ENCODE measurements at places on chromosomes 12 and 14. TPM values are rescaled to one million over a fixed set of nuclear protein-coding genes. Genes with fewer than 3 reads are reported as not detected.
A peak's percentile ranks its signal among the peaks of the same experiment; 100 is the strongest.

Gene TOMM20L
- not detected for total RNA-seq

DNA sequence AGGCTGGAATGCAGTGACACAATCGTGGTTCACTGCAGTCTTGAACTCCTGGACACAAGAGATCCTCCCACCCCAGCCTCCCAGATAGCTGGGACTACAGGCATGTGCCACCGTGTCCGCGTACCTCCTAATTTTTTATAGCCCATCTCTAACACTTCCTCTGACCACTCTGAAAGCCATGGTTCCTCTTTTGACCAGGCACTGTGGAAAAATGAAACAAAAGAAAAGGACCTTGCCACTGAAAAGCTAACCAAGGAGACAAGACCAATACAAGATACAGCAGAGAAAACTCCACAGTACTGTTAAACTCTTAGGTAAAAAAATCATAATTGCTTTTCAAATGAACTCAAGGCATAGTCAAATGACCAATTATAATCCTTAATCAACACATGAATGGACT is 233.3 kb downstream of the NEDD1 start:
- DNase-seq: no peak

Gene CDKN3
- 99.2 TPM for total RNA-seq

- no peak for DNase-seq
These were observed 16.8 kb downstream of the C14orf132 start for GRCh38 chr14:96055753-96056508.

- no peak for DNase-seq
These were observed 217.5 kb downstream of the DPY19L2 start for GRCh38 chr12:63450816-63451215.

Gene PTPN11
- total RNA-seq: 145 TPM

Gene LTBP2
- total RNA-seq: 0.10 TPM

GRCh38 chr14:30569903-30570226 is 10.9 kb downstream of the G2E3 start:
- DNase-seq: no peak

GRCh38 chr12:1592444-1593173 is 1.8 kb downstream of the FBXL14 start:
- DNase-seq: peak; percentile 87

GRCh38 chr14:103630364-103631108 is 1.5 kb downstream of the KLC1 start:
- DNase-seq: no peak

Gene PRH2
- not detected for total RNA-seq

DNA sequence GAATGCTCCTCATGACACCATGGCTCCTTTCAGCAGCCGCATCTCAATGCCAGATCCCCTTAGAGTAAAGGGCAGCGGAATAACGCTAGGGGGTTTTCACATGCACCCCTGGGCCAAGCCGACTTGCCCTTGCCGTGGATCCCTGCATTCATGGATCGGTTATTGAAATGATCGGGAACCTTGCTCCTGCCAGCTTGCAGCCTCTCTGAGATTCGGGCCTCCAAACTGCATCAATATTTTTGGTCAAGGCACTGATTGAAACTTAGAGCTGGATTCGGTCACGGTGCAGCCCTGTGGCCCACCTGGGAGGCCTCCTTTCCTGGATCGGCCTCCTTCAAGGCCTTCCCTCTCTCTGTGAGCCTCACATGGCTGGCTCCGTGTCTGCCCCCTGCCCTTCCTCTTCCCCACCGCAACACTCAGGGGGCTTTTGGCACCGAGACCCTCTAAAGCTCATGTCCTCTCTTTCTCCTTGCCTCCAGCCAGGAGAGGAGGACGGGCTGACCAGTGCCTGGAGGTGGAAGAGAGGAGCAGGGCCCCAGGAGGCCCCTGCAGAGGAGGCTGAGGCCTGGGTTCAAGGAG is 1.8 kb downstream of the PTPN6 start:
- peak; percentile 44 for DNase-seq

Gene GNG2
- total RNA-seq: 146 TPM

DNA sequence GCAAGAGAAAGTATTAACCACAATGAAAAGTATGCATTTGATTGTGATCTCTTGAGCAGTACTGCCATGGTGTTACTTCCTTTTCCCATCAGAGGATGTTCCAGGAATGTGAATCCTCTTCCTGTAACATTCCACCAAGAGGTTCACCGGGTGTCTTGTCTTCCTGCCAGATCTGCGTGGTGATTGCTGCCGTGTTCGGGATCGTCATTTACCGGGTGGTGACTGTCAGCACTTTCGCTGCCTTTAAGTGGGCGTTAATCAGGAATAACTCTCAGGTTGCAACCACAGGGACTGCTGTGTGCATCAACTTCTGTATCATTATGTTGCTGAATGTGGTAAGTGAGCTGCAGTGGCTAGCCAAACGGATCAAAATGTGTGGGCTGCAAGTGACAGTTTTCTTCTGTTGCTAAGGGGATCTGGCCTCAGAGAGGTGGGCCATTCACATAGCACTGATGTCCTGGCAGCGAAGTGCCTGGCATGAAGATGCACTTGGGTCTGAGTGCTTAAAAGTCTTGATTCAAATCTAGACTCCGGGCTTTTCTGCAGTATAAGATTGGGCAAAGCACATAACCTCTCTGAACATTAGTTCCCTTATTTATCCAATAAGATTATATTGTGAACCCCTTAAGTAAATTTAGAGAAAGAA is 123.4 kb downstream of the SLC5A8 start:
- no peak for DNase-seq

- DNase-seq: no peak
These were observed 57.3 kb upstream of the ELK3 start for GRCh38 chr12:96136725-96137378.

DNA sequence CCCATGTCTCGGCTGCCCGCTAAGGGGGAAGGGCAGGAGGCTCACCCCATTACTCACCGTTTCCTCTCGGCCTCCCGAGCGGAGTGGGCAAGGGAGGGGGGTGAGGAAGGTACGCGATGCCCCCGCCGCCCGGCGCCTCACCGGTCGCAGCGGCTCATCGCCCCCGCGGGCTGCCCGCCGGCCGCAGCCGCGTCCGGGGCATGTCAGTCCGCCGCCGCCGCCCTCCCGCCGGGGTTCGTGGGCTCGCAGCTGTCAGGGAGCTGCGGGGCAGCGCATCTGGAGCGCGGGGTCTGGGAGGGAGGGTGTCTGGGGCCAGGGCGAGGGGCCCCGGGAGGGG is 461 bp downstream of the SLC8A3 start:
- peak; percentile 49 for DNase-seq

Gene ACOT4
- total RNA-seq: 3.2 TPM

DNA sequence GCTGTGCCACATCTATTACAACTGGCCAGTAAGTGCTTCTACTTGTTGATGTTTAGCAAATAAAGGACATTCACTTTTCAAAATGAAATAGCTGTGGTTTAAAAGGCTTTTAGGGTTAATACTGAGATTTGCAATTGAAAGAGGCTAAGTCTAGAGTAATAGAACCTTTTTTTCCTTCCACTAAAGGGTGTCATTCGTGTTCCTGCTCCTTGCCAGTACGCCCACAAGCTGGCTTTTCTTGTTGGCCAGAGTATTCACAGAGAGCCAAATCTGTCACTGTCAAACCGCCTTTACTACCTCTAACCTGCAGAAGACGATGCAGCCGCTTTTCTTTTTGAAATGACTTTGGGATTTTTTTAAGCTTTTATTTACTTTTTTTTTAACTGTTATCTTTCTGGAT is 33.6 kb downstream of the PIWIL1 start:
- DNase-seq: no peak

Gene PTPRB
- not detected for total RNA-seq

DNA sequence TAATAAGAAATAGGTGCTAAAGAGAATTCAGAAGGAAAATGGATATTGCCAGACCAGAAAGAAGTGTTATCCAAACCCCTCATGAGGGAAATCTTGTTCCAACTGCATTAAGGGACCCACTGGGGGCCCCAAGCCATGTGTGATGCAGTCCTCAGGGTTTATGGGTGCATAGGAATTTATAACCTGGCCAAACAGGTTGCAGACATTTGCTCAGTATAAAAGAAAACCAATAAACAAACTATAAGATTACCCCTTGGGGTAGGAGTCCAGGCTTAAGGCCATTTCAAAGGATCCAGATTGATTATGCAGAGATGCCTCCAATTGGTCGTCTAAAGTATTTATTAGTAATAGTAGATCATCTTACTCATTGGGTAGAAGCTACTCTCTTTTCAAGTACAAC is 240.9 kb upstream of the DIO3 start:
- DNase-seq: no peak

- no peak for DNase-seq
These were observed 44.1 kb downstream of the FGD4 start for GRCh38 chr12:32443491-32443890.

DNA sequence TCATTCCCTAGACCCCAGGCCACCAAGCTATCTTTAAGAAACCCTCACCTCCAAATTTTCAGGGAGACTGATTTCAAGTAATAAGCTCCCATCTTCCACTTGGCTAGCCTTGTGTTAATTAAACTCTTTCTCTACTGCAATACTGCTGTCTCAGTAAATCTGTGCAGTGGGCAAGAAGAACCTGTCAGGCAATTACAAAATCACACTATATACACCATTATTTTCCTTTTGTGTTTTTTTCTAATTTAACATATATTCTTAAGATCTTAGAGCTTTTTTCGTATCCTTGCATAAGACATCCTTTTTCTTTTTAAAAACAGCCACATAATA is 7.7 kb upstream of the GOLGA5 start:
- no peak for DNase-seq

- DNase-seq: peak; percentile 31
These were observed 13.2 kb upstream of the TDG start for GRCh38 chr12:103952497-103952896.

GRCh38 chr12:55499810-55500252 is 7.7 kb downstream of the OR6C68 start:
- no peak for DNase-seq

DNA sequence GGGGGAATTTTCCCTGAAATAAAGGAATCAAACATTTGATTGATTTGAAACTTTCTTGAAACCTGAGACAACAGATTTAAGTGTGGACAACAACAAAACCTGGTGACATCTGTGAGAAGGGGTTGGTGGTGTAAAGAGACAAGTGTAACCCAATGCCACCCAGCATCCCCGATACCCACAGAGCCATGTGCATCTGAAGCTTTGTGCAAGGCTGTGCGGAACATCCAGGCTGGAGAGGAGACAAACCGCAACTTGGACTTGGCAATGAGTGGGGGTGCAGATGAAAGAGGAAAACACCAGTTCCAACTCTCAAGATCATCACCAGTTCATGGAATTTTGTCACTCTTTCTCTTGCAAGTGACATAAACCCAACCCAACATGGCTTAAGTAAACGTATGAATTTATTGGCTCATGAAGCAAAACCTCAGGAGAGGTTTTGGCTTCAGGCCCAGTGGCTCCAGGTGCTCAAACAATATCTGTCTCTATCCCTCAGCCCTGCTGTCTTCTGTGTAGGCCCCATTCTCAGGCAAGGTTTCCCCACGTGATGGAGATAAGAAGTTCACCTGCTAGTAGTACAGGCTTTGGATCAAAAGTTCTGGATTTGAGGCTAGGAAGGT is 55.2 kb upstream of the NTF3 start:
- DNase-seq: no peak

DNA sequence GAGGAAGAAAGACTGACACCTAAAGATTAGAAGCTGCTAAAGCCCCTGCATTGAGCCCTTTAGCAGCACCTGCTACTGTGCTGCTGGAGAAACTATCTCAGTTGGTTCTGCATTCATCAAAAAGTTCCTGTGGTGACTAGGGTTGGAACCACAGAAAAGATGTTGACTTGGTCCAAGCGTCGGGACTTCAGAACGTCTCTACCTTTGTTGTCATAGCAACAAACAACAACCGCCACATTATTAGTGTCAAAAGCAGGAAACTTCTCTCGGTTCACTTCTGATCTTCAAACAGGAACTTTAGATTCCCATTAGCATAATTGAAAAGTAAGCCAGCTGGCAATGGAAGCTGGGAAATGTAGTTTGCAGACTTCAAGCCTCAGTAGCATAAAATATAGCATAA is 368.0 kb downstream of the SEC23A start:
- no peak for DNase-seq

GRCh38 chr14:36485773-36486172 is 34.3 kb downstream of the NKX2-1 start:
- no peak for DNase-seq

GRCh38 chr12:84842406-84843013 is 70.1 kb downstream of the SLC6A15 start:
- no peak for DNase-seq

DNA sequence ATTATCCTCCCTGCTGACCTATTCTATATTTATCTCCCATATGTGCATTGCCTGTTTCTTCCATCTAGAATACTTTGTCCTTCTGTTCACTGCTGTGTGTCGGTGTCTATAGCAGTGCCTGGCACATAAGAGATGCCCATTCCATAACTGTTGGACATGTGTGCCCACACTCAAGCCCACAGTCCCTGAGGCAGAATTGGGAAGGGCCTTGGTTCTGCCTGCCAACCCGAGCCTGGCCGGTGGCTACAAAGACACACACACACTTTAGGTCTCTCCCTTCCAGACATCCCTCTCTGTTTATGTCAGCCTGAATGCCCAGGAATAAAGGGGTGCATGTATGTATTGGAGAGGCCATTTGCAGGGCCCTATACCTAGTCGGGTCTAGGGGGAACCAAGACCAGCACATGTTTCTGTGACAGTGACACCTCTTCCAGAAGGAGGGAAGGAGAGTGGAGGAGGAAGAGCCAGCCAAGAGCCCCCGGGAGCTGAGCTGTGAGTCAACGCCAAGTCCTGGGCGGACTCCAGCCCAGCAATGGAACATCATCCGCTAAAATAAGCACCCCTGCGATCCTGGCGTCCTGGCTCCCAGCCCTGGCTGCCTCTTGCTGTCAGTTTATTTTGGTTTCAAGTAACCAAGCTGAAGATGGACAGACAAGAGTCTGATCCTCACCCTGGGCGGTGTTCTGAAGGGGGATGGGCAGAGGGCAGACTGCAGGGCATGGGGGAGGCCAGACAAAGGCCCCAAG is 4.3 kb upstream of the ASB2 start:
- no peak for DNase-seq

Gene LRRC9
- not detected for total RNA-seq

DNA sequence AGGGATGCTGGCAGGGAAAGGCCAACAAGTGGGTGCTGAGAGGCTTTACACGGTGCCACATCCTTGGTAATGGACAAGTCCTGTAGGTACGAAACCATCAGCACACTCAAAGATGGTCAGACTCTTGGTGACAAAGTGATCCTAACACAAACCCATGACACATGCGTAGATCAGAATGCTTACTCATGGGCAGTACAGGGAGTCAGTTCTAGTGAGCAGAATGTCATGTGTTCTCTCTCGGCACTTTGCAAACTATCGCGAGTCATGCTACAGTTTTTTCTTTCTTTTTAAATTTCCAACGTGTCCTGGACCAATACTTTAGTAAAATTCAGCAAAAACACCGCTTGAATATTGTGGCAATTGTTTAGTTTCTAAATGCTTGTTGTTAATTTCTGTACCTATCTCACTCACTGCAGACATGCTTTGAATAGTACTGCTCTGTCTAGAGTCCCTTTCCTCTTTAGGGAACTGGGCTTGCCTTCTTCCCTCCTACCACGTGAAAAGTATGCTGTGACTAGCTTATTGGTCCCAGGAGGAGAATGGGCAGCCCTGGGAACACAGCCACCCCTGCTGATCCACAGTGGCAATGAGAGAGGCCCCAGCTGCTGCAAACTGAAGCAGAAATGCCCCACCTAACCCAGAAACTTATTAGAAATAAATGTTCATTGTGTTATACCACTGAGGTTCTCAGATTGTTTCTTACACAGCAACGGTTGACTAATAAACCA is 62.4 kb downstream of the UBR7 start:
- no peak for DNase-seq

Gene TPCN1
- total RNA-seq: 51.6 TPM

- no peak for DNase-seq
These were observed 323.8 kb downstream of the APAF1 start for GRCh38 chr12:98968896-98969295.
